ENCODE measurements at places on chromosomes 2 and 18.

DNA sequence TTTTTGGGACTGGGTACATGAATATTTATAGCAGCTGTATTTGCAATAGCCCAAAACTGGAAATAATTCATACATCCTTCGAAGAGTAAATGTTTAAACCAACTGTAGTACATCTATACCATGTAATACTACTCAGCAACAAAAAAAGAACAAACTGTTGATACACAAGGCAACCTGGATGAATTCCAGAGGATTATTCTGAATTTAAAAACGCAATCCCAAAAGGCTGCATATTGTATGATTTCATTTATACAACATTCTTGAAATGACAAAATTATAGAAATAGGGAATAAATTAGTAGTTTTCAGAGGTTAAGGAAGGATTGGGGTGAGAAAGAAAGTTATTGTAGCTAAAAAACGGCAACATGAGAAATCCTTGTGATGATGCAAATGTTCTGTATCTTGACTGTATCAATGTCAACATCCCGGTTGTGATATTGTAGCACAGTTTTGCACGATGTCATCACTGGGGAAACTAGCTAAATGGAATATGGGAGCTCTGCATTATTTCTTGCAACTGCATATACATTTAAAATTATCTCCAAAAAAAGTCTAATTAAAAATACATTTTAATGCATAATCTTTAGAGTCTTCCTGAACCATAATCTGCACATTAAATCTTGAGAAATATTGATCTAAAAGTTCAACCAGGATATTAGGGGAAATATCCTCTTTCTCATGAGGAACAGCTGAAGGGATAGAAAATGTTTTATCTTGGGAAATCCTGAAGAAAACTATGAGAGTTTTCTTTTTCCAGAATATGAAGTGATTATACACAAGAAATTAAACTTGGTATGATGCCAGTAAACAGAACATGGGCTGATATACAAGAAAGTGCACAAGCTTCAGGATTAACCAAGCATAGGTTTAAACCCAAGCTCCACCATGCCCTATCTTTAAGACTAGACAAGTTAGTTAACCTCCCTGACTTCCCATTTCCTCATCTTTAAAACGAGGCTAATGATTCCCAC is 21.9 kb downstream of the EVA1A start:
- no peak for DNase-seq

DNA sequence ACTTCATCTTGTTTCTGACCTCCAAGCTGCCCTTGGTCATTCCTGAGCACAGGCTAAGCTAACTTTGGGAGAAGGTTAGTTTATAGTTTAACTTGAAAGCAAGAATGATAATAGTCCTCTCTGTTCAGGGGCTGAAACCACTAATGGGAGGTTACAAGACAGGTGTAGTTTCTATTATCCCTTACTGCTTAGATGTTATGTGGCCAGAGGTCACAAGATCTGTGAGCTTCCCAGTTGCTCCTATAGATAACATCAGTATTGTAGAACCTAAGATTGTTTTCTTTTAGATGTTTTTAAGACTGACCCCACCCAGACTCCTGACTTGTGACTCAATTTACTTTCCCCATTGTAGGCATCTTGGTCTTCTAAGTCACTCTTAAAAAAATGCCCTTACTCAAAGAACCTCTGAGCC is 94.8 kb upstream of the LPIN2 start:
- peak; percentile 87 for DNase-seq

DNA sequence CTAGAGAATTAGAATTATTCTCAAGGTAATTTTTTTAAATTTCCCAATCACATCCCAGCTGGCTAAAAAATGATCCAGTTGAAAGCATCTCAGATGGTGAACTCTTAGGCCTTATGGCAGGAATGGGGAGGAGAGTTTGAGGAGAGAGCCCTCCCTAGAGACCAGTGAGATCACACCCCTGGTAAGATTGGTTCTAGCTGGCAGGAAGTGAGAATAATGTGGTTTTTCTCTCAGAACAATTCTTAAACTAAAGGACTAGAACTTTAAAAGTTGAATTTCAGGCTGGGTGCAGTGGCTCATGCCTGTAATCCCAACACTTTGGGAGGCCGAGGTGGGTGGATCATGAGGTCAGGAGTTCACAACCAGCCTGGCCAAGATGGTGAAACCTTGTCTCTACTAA is 120.2 kb downstream of the MYO3B start:
- DNase-seq = no peak

GRCh38 chr18:58044370-58045241 is 580 bp downstream of the NEDD4L start:
- peak; percentile 35 for DNase-seq

DNA sequence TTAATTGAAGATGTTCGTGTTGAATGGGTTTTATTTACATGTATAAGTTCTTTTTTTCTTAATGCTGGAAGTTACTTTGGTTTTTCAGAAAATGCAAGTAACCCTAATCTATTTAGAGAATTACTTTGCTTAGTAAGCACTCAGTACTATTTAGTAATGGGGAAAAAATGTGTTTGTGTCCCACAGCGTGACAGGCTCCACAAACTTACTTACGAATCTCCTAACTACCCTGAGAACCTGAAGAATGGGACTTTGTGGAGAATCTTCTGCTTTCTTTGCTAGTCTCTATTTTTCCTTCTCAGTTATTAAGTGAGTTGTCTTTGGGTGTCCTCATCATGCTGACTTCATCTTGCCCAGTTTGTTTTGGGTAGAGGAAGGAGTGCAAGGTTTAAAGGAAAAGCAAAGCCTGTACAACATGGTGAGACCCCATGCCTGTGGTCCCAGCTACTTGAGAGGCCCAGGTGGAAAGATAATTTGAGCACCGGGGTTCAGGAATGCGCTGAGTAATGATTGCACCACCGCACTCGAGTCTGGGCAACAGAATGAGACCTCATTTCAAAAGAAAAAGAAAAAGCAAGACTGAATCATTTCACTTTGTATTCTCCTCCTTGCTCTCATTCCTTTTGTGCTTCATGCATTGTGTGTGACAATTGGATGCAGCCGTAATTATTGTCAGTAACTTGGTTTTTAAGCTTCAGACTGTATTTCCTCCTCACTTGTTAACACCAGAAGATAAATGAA is 10.2 kb downstream of the NEDD4L start:
- DNase-seq = peak; percentile 11

GRCh38 chr2:33763671-33764310 is 164.7 kb upstream of the FAM98A start:
- no peak for DNase-seq

DNA sequence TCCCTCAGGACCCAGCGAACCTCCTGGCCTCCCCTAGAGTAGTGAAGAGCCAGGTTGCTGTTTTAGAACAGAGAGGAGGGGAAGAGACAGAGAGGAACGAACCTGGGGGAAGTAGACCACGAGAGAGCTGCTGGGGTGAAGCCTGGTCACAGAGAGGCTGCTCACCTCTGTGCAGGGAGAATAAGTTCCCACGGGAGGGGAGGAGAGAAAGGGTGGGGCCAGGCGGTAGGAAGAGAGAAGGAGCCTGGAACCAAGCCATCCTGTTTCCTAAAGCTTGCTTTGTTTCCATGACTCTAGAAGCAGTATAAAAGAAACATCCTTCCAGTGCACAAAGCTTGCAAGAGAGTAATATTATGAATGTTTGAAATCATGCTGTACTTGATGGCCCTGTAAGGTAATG is 147.9 kb downstream of the MYT1L start:
- no peak for DNase-seq
